ENCODE measurements at places on chromosomes 5 and 9.

DNA sequence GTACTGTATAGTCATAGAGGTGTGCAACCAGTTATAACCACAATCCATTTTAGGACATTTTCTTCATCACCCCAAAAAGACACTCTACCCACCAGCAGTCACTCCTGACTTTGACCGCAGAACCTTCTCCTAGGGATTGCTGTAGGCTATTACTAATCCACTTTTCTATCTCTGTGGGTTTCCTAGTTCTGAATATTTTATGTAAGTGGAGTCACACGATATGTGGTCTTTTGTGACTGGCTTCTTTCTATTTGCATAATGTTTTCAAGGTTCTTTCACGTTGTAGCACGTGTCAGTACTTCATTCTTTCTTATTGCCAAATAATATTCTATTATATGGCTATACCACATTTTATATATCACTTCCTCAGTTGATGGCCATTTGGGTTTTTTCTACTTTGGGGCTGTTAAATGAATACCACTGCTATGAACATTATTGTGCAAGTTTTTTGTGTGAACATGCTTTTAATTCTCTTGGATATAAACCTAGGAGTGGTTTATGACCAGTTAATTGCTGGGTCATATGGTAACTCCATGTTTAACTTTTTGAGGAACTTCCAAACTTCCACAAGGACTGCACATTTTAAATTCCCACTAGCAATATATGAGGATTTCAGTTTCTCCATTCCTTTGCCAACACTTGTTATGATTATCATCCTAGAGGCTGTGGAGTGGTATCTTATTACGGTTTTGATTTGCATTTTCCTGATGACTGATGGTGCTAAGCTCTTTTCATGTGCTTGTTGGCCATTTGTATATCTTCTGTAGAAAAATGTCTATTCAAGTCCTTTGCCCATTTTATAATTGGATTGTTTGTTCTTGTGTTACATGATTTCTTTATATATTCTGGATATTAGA, 37.8 kb downstream of the MRRF start:
- no peak for DNase-seq

- peak; percentile 14 for DNase-seq
These were observed 848 bp downstream of the RAD50 start for GRCh38 chr5:132557478-132558172.

DNA sequence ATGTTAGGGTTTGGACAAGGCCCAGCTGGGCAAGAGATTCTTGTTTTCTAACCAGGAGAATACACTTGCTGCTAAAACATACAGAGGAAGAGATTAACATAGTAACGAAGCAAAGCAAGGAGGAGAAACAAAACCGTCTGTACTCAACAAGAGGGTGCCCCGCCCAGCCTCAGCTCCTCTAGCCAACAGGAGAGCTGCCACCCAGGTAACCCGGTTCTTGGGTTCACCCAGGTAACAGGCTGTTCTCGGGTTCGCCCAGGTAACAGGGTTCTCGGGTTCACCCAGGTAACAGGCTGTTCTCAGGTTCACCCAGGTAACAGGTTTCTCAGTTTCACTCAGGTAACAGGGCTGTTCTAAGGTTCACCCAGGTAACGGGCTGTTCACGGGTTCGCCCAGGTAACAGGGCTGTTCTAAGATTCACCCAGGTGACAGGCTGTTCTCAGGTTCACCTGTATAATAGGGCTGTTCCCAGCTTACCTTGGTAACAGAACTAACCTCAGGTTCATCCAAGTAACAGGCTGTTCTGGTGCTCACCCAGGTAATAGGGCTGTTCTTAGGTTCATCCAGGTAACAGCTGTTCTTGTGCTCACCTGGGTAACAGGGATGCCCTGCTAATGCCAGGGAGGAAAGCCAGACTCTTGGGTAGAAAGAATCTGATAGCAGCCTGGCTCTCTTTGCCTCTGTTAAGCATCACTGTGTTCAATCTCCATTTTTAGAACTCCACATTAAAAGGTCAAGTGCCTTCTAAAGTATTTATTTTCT, 271.6 kb downstream of the SYK start:
- DNase-seq = no peak

DNA sequence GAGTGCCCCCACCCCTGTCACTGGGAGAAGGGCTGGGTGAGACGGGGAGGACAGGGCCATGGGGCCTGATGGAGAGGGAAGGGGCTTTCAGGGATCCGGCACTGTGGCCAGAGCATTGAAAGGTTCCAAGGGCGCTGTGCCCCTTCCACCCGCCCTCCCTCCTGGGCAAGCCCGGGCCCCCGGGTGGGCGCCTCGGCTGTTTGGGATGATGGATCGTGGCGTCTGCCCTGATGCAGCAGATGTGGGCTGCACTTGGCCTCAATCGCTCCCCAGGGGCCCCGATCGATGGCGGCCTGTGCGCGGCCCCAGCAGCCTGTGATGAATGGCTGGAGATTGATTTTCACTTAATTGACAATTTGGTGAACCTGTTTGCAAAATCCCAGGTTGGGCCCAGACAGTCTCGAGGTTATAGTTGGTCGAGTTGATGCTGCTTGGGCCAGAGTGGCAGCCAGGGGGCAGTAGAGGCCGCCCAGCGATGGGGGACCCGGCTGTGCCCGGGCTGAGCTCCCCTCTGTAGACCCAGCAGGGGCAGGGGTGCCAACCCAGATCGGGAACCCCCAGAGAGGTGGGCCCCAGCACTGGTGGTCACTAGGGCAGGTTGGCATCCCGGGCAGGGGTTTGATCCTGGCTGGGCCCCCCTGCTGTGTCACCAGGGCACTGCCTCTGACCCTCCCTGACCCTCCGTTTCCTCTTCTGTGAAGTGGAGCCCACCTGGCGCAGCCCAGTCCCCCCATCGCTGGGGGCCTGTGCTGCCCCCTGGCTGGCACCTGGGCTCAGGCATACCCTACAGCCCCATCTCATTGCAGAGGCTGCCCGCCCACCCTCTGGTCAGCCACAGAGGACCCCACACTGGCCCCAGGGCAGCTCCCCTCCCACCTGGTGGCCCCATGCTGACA, 34.7 kb downstream of the LHX3 start:
- peak; percentile 69 for DNase-seq

GRCh38 chr5:34057569-34057968, 14.6 kb upstream of the C1QTNF3 start:
- DNase-seq = no peak

GRCh38 chr5:96743065-96743768, 64.5 kb downstream of the ERAP1 start:
- DNase-seq = no peak

GRCh38 chr5:116032094-116032517, at the start of gene ARL14EPL:
Gene ARL14EPL, plus strand, starts transcription at chr5:116032472. Its CDS starts 18,994 bp downstream, at chr5:116051466.
- DNase-seq = peak; percentile 11

DNA sequence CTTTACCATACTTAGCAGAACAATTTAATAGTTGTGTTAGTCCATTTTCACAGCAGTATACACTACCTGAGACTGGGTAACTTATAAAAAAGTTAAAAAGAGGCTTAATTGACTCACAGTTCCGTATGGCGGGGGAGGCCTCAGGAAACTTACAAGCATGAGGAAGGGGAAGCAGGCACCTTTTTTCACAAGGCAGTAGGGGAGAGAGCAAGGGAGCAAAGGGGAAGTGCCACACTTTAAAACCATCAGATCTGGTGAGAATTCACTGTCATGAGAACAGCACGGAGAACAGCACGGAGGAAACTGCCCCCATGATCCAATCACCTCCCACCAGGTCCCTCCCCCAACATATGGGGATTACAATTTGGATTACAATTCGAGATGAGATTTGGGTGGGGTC, 269.9 kb downstream of the MTRR start:
- no peak for DNase-seq

GRCh38 chr5:171166766-171167165, 142.3 kb upstream of the TLX3 start:
- no peak for DNase-seq

- no peak for DNase-seq
These were observed 18.8 kb downstream of the RAPGEF1 start for GRCh38 chr9:131721076-131721475.

DNA sequence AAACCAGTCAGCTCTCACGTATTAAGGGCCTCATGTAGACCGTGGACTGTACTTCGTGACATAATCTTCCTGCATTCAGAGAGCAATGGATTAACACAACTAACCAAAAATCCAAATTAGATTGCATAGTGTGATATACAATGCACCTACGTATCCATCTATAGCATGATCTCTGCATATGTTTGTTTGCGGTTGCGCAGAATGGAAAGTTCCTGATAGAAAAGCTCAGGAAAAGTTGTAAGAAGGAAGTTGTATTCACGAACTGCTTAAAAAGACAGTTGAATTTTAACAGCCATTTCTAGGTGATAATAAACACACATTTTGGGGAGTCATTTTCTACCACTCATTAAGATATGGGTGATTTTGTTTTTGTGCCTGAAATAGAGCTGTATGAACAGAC, 869.0 kb downstream of the TLE4 start:
- DNase-seq = no peak

GRCh38 chr9:136541709-136542108, 4.1 kb downstream of the NOTCH1 start:
- DNase-seq = no peak

GRCh38 chr5:72245546-72245945, 74.5 kb downstream of the MRPS27 start:
- DNase-seq = no peak

- no peak for DNase-seq
These were observed 157.1 kb upstream of the CDH6 start for GRCh38 chr5:31036411-31036810.

DNA sequence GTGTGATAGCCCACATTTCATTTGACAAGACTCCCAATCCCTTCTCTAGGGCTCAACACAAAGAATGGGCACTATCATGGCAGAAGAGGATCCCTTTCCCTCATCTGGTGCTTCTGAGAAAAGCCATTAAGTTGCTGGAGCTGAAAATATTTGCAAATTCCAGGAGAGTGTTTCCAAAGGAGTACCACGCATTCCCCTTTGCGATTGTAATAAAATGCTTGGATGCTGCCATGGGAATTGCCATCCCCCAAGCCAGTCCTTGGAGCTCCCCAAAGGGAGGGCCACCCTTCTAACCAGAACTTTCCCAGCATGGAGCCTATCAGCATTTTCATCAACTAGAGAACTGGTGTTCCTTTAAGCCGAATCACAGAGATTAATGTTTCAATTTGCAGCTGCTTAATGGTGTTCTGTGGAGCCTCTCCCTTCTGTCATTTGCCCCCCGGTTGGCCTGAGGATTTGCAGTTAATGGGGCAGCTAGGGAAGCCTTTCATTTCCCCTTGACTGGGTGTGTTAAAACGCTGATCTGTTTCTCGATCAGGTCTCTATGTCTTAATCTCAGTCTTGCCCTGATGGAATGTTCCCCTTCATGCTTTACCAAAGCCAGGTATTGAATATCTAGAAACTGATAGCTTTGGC, 133.0 kb downstream of the ENC1 start:
- no peak for DNase-seq

- no peak for DNase-seq
These were observed 22.3 kb downstream of the FABP6 start for GRCh38 chr5:160251406-160252155.

- no peak for DNase-seq
These were observed 212.9 kb upstream of the RASA1 start for GRCh38 chr5:87054821-87055220.

DNA sequence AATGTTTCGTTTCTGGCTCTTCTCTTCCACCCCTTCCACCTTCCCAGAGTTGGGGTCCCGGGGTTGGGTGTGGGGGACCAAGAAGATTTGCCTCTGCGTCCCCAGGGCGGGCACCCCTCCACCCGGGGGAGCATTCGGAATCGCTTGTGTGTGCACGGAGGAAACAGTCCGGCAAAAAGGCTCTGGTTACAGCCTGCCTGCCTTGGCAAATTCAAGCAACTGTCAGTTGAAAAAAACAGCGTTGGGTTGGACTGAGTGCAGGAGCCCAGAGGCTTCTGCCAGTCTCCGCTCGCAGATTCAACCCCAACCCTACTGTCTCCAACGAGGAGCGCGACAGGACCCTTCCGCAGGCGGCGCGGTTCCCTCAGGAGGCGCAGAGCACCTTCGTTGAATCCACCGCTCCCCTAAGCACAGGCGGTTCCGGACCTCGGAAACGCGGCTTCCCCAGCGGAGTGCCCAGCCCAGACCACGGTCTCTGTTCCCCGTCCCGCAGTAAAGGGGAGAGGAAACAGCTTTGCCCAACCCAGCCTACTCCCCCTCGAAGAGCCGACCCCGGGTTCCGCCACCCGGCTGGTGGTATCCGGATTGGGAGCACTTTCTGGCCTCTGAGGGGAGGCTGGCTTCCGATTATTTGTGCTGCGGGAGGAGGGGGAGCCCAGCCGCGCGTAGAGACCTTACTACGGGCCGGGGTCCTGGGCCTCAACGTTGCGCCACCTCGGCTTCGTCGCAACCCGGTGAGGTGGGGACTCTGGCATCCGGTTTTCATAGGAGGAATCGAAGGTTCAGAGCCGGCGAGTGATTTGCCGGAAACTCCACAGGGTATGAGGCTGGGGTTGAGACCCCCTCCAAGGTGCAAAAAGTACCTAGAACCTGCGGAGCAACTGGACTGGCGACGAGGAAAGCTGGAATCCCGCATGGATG, 9.6 kb downstream of the LHX6 start:
- no peak for DNase-seq

- no peak for DNase-seq
These were observed 99.8 kb downstream of the ARRDC3 start for GRCh38 chr5:91283326-91283725.

DNA sequence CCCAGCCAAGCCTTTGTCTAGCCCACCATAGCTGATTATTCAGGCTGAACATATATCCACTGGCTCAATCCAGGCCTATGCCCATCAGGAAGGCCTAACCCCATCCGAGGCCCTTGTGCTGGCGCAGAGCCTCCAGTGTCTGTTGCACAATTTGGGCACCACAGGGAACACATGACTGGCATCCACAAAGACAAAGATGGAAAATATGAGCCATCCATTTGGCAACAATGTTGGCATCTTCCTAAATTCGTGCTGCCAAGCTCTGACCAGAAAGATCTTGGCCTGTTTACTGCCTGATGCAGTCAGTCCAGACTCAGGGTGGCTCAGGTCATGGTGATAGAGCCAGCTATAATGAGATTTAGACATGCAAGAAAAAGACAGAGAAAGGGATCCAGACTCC, 233.8 kb downstream of the PIK3R1 start:
- no peak for DNase-seq

- no peak for DNase-seq
These were observed 98.7 kb upstream of the SLC28A3 start for GRCh38 chr9:84439250-84439649.

DNA sequence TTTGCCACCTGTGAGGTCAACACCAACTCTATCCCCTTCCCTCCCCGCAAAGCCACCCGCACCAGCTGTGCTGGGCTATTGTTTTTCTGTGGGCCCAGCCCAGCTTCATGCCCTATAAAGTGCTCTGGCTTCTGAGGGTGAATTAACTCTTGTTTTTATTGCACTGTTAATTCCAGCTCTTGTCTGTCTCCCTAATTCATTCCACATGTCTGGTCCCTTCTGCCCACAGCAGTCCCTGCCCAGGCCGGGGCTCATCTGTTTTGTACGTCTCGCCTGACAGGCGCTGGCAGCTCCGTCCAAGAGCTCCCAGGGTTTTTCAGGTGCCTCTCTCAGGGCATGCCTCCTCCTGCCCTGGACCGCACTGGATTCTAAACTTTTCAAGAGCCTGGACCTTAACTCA, 118.9 kb downstream of the PDZD2 start:
- no peak for DNase-seq

Data from stimulated activated naive CD8-positive, alpha-beta T cell treated with anti-CD3 and anti-CD28 coated beads, Interleukin-15, amount 100 ng/mL, for 72 hours (primary cell).